Epithelial cell of alveolus of lung (primary cell): ENCODE measurements at places on chromosomes 2 and 18. TPM values are rescaled to one million over a fixed set of nuclear protein-coding genes. Genes with fewer than 3 reads are reported as not detected.

NPHP1 gene
- total RNA-seq = 2.6 and 2.8 TPM in 2 replicates

INPP4A gene
- total RNA-seq = 18.4 and 21.2 TPM in 2 replicates

OSBPL1A gene
- 21.2 and 23.5 TPM in 2 replicates for total RNA-seq

CYRIA gene
- 1.9 and 3.1 TPM in 2 replicates for total RNA-seq

VIT gene
- total RNA-seq = 0.39 TPM in 1 of 2 replicates, not detected in the other

PAX3 gene
- not detected in 2 replicates for total RNA-seq

LRRC30 gene
- total RNA-seq = not detected in 2 replicates

OTOF gene
- total RNA-seq = 0.24 TPM in 1 of 2 replicates, not detected in the other

MBD2 gene
- total RNA-seq = 16.7 and 29.1 TPM in 2 replicates

GCG gene
- total RNA-seq = not detected in 2 replicates

MAB21L4 gene
- not detected in 2 replicates for total RNA-seq

RAX gene
- total RNA-seq = not detected in 2 replicates
